ENCODE measurements at places on chromosomes 1 and 21.
A peak's percentile ranks its signal among the peaks of the same experiment; 100 is the strongest.

DNA sequence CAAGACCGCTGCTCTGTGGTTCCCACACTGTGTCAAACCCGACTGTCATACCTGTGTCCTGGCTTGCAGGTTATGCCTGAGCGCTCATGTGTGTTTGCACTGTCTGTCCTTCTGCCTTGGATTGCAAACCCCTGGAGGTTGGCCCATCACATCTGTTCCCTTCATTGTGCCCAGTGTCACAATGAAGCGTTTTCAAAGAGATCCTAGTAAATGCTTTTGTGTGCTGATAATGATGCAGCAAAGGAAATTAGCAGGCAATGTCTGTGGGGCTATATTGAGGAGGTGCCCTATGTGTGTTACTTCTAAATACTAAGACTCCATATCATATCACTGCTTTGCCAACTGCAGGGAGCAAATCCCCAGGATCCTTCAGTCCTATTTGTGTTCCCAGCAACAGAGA is 424.4 kb upstream of the NFIA start:
- DNase-seq: no peak

DNA sequence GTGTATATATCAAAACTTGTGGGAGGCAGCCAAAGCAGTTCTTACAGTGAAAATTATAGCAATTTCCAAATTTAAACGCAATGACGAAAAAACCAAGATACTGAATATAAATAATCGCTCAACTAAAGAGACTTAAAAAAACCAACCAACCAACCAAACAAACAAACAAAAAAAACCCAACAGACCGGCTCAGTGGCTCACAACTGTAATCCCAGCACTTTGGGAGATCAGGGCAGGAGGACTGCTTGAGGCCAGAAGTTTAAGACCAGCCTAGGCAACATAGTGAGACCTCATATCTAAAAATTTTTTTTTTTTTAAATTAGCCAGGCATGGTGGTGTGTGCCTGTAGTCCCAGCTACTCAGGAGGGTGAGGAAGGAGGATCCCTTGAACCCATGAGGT is 23.4 kb downstream of the RPL5 start:
- no peak for DNase-seq

DNA sequence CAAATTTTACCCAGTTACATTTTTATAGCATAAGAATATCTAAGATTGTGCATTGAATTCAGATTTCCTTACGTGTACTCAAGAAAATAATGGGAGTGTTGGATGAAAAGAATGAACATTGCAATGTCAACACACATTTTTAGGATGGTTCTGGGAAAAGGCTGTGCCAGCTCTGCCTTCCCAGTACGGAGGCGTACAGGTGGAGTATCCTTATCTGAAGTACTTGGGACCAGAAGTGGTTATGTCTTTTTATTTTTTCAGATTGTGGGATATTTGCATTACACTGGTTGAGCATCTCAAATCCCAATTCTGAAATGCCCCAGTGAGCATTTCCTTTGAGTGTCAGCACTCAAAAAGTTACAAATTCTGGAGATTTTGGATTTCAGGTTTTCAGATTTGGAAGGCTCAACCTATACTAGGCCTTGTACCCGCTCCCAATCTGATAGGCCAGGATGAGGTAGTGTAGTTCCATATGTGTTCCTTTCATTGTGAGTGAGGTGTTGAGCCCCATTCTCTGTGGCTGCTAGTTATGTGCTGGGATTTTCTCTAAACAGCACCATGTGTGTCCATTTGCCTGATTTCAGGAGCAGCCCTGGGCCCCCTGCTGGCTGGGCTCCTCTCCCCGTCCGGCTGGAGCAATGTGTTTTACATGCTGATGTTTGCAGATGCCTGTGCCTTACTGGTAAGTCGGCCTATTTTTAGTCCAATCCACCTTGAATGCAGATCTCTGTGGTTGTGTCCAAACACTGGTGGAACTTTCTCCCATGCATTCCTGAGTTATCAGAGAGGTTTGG is 60.8 kb downstream of the SLC37A1 start:
- DNase-seq: no peak

GRCh38 chr1:15236746-15237145 is 10.3 kb upstream of the FHAD1 start:
- no peak for DNase-seq

- no peak for DNase-seq
These were observed 72.5 kb downstream of the CDC42BPA start for GRCh38 chr1:227245613-227246320.

DNA sequence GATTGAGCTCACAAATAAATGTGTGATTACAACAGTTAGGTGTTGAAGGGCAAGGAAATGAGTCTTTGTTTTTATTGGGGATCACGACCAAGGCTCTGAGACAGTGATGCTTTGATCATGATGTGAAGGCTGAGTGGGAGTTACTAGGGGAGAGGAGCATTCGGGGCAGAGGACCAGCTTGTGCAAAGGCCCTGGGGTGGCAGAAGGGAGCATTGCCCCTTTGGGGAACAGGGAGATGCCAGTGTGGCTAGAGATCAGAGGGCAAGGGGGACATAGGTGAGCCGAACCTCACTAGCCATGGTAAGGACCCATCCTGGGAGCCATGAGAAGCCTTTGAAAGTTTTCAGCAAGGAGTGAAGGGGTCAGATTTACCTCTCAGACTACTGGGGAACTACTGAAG is 31.1 kb downstream of the TNFRSF8 start:
- no peak for DNase-seq

- DNase-seq: peak; percentile 19
These were observed 16.3 kb downstream of the PIK3C2B start for GRCh38 chr1:204478172-204478899.

DNA sequence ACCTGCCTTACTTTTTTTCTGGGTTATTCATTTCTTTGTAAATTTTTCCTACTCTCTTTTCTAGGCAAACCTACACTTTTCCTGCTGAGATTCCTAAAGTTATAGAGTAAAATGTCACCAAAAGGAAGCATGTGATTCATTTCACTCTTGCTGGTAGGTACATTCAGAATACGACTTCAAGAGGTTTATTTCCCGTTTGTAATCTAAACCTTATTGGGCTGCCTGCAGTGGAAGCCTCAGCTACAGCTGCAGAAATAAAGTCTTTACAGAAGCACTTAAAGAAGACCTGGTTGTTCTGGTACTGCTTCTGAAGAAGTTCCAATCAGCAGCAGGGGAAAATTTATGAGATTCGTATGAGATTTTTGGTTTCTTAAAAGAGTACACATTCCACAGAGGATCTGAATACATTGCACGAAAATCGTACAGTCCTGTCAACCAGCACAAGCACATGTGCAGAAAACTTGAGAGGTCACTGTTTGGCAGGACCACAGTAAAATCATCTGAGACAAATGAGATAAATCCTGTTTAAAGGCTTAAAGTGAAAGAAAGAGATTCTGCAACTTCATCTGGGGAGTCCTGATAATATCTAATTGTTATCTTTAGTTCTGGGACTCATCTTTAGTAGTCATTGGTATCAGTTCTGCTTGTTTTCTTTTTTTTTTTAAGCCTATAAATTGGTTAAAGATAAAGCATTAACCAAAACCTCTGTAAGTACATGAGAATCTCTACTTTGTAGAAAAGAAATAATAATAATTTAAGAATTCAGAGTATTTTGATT is 109.9 kb upstream of the ADGRL2 start:
- no peak for DNase-seq

DNA sequence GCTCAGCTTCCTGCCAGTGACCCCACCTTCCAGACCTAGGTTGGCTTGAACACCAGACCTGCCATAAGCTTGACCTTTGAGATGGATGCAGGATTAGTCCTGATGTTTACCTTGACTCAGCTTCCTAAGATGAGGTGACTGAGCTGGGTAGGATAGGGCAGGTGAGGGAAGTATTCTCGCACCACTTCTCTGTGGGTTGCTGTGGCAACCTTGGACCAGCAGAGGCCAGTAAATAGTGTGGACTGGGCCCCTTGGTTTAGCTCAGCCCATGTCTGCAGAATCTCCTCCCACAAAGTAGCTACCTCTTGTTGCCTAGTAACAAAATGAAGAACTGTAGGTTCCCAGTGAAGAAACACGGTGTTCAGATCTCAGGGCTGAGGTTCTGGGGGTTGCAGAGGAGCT is 8.4 kb downstream of the RPS6KA1 start:
- no peak for DNase-seq

- DNase-seq: no peak
These were observed 827.1 kb upstream of the B3GALT2 start for GRCh38 chr1:194013561-194013960.

DNA sequence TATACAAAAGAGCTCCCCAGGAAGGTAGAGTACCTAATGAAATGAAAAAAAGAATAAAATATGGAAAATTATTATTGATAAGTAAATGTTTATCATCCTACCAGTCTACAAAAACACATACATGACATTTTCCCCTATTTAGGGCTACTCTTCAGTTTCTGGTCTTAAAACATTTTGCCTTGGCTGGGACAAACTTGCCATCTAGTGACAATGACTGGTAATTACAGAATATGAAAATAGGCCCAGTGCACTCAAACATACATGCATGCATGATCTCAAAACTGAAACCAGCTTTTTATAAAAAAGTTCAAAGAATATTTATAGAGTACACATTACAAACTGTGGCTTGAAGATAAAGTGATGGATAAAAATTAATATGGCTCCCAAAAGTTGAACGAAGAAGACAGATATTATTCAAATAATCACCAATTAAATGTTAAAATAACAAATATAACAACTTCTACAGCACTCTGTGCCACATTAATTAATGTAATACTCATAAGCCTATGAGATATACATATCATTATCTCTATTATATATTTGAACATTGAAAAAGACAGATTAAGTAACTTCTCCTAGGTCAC is 10.5 kb upstream of the RNPC3 start:
- peak; percentile 19 for DNase-seq

- DNase-seq: no peak
These were observed 576.9 kb upstream of the B3GALT2 start for GRCh38 chr1:193763266-193763665.

GRCh38 chr1:54135436-54136120 is 17.2 kb downstream of the CDCP2 start:
- no peak for DNase-seq

- DNase-seq: no peak
These were observed 35.1 kb downstream of the MSTO1 start for GRCh38 chr1:155645034-155645598.
